ENCODE measurements at places on chromosomes 13 and 19.

DNA sequence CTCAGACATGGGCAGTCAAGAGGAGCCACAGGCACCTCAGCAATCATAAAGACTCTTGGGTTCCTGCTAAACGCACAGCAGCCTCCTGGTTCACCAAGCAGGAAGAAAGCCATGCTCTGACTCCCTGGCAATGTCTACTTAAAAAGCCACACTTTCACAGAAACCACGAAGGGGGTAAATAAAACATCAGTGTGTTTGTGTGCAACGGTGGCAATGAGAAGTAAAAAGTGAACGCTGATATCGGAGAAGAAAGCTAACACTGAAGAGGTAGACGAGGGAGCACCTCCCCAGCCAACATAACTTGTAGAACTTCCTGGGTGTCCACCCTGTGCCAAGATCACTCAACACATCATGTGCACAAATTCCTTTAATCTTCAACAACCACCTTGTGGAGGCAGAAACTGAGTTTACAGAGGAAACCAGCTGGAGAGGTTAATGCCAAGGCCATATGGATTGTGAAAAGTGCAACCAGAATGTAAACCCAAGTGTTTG lies 30.2 kb downstream of the HSPH1 start:
- DNase-seq = no peak

DNA sequence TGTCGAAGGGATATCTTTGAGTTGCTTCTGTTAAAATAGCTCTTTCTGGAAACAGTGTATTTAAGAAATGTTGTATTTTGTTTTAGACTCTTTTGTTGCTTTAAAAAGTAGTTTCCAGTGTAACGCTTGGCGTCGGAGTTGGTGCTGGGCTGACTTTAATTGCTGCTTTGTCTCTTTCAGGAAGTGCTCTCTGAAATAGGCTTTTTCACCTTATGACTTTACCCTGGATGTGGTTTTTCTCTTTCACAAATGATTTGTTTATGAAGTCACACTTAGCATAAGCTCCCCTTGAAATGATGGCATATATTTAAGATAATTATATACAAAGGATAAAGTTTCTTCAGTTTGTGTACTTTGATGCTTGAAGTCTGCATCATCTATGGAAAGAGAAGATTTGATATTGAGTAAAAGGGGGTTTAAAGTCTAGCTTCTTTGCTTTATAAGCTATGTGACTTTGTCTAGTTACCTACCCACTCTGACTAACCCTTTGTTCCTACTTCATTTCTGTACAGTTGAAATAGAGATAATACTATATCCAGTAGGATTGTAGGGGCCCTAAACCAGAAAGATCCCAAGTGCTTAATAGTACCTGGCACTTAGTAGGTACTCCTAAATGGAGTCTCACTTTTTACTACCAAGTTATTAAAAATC lies at the start of gene GPR18:
Gene GPR18, minus strand, starts transcription at position 170 of the 651 bp plus-strand sequence. CDS start 2,507 bp downstream, outside the sequence.
- DNase-seq = no peak

- DNase-seq = peak; percentile 89
Measured at GRCh38 chr13:31424130-31424729, 224.5 kb downstream of the B3GLCT start.

GRCh38 chr19:13163609-13164342 lies 13.6 kb downstream of the IER2 start:
- peak; percentile 95 for DNase-seq

- DNase-seq = peak; percentile 90
Measured at GRCh38 chr19:3976495-3977241, 5.8 kb upstream of the DAPK3 start.

- no peak for DNase-seq
Measured at GRCh38 chr13:50526661-50527071, 316.8 kb downstream of the DLEU7 start.

DNA sequence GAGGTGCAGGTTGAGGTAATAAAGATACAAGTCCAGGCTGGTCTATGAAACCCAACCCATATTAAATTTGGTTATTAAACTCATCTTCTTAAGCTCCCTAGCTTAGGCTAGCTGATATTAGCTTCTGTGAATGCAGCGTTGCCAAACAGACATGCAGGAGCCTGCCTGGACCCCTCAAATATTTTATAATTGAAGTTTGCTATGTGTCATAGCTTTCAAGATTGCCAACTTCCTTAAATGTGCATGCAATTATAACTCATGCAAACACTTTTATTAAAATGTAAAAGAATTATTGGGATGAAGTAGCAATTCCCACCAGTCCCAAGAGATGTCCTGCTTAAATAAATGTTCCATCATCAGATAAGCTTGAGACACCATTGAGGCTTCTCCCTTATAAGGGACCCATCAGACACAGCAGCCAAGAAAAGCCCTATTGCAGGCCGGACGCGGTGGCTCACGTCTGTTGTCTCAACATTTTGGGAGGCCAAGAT lies 51.3 kb downstream of the MBNL2 start:
- DNase-seq = peak; percentile 53

- DNase-seq = no peak
Measured at GRCh38 chr13:80389073-80390038, 48.4 kb upstream of the SPRY2 start.
